T-cell (primary cell): ENCODE measurements at places on chromosomes 16 and 17. TPM values are rescaled to one million over a fixed set of nuclear protein-coding genes. Genes with fewer than 3 reads are reported as not detected.

Gene CXCL16
- total RNA-seq, result 2.5 TPM

DNA sequence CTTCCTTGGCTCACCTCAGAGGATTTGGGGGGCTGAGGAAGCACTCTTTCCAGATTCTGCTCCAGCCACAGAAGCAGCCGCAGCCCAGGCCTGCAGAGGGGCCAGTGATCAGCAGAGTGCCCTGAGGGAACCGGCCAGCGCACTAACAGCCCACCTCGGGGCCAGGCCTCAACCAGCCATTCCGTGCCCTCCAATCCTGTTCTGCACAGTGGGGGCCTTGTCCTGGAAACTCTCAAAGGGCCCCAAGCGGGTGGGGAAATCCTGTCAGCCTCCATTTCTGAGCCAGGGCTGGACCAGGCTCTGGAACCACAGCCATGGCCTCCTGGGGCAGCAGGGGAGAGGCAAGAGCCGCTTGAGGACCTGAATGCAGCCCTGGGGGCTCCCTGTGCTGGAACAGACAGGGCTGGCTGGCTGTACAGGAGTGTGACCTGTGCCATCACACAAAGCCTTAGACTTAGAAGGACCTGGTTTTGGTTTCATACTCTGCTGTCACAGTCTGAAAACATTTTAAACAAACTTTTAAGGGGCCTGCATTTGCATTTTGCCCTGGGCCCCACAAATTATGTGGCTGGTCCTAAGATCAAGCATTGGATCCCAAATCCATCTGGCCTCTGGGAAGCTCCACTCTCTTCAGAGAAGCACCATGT, 10.0 kb downstream of the CNGB1 start:
- no peak for DNase-seq

DNA sequence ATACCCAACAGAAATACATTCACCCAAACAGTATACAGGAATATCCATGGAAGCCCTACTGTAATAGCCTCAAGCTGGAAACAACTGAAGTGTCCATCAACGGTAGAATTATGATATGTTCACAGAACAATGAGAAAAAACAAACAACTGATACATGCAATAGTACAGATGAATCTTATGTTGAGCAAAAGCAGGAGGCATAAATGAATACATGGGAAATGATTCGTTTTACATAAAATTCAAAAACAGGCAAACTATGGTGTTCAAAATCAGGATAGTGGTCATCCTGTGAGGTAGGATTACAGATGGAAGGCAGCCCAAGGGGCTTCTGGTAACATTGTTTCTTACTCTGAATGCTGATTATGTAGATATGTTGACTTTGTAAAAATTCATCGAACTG, 25.1 kb downstream of the RFFL start:
- DNase-seq, result no peak

Gene NECAB2
- total RNA-seq, result not detected

DNA sequence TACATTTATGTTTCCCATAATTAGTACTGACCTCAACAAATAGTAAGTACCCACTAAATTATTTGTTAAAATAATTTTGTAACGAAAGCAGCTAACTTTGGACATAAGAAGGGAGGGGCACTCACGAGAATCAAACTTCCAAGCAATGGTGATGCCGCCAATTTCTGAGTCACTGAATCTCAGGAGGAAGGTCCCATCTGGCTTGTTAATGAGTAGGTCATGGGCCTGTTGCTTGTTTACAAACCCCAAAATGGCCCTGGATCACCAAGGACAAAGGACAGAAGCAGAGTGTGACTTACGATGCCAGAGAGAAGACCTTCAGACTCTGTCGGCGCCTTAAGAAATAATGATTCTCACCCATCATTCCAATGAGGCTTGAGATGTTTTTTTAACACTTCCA, 15.8 kb upstream of the GHDC start:
- DNase-seq, result no peak

Gene SEZ6L2
- total RNA-seq, result 0.47 TPM

- DNase-seq, result no peak
Measured at GRCh38 chr17:59707971-59708430, 547 bp downstream of the VMP1 start.

- no peak for DNase-seq
Measured at GRCh38 chr17:35368081-35368830, 5.2 kb downstream of the SLFN11 start.

DNA sequence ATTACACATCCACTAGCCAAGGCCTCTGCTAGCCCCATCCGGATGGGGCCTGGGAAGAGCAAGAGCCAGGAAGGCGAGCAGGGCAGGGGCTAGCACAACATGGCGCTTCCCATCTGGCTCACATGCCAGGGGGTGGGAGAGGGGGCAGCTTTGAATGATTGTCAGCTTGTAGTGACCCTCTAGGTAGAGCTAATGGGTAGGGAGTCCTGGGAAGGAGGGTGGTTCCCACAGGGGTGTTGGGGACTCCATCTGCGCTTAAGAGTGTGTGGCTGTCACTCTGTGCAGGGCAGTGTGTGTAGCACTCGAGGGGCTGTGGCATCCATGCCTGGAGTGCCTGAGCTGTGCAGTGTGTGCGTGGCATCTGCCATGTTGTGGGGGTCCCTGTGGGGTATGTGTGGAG, 24.5 kb downstream of the ARHGAP23 start:
- no peak for DNase-seq

Gene SLC13A2
- not detected for total RNA-seq

Gene TPSD1
- 0.40 TPM for total RNA-seq

DNA sequence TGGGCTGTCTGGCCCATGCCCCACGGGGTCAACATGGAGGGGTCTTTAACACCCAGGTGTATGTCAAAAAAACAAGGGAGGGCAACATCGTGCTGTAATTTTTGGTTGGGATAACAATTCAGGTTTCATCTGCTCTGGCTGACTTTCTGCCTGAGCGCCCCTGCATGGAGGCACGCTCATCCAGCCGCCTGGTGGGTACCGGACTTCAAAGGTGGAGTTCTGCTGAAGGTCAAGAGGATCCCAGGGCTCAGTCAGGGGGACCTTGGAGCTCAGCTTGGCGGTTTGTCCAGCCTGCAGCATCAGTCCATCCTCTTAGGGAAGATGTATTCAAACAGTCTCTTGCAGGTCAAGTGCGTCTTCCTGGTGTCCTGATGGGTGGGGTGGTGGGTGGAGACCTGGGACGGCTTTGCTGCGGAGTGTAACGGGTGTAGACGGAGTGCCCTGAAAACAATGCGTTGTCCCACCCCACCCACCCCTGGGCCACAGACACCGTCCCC, 5.4 kb upstream of the SGF29 start:
- DNase-seq, result no peak

DNA sequence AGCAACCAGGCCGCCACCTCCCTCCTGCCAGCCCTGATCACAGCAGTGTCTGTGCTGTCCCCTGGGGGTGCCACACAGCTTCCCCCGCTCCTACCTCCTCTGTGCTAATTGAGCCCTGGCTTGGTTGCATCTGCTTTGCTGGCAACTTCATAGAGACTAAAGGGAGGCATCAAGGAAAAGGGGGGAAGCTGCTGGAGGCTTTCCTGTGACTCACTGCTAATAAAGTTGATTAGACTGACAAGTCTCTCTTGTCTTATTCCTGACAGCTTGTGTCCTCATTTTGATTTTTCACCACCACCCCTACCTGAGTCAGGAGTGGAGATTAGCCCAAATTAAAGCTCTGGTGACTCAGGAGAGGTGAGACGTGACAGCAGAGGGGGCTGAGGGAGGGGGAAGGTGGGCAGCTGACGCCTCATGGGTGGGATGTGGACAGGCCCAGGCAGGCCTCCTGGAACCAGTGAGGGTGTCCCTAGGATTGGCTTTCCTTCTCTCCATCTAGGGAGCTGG, 310.0 kb downstream of the CBLN1 start:
- no peak for DNase-seq

GRCh38 chr17:56020369-56020768, 132.9 kb upstream of the ANKFN1 start:
- DNase-seq, result no peak

GRCh38 chr16:20905576-20905975, 5.0 kb downstream of the LYRM1 start:
- DNase-seq, result no peak
